Activated gamma-delta T cell treated with anti-CD3 and anti-CD28 coated beads, Interleukin-2, amount 50 U/mL, for 16 hours (primary cell): ENCODE measurements at places on chromosomes 6 and 20.

- DNase-seq: no peak
Observed at GRCh38 chr6:20631549-20631924, 97.3 kb downstream of the CDKAL1 start.

DNA sequence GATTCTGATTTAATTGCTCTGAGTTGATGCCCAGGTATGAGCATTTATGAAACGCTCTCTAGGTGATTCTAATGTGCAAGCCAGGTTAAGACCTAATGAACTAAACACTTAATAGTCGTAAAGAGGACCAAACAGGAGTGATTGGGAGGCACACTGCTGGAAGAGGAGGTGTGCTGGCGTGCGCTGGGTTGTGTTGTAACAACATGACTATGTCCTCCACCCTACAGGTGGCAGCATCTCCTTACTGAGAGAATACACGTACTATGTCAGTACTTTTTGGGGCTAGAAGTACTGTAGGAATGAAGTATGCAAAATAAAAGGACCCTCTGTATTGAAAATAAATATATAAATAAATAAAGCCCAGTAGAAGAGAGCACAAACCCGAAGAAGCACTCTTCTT lies 11.9 kb downstream of the C6orf89 start:
- DNase-seq: no peak

DNA sequence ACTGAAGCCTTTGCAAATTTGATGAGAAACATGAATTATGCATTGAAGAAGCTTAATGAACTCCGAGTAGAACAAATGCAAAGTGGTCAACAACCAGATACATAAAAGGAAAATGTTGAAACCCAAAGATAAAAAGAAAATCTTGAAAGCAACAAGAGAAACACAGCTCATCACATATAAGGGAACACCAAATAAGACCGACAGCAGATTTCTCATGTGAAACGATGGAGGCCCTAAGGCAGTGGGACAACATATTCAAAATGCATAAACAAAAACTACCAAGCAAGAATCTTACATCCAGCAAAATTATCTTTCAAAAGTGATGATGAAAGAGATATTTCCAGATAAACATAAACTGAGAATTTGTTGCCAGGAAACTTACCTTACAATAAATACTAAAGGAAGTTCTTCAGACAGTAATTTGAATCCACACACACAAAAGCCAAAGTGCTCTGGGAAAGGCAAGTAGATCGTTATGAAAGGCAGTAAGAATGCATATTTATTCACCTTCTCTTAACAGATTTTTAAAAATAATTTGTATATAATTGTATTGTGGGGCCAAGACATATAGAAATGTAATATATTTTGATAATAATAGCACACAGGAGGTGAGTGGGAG lies 22.5 kb downstream of the SLC52A3 start:
- DNase-seq: no peak

DNA sequence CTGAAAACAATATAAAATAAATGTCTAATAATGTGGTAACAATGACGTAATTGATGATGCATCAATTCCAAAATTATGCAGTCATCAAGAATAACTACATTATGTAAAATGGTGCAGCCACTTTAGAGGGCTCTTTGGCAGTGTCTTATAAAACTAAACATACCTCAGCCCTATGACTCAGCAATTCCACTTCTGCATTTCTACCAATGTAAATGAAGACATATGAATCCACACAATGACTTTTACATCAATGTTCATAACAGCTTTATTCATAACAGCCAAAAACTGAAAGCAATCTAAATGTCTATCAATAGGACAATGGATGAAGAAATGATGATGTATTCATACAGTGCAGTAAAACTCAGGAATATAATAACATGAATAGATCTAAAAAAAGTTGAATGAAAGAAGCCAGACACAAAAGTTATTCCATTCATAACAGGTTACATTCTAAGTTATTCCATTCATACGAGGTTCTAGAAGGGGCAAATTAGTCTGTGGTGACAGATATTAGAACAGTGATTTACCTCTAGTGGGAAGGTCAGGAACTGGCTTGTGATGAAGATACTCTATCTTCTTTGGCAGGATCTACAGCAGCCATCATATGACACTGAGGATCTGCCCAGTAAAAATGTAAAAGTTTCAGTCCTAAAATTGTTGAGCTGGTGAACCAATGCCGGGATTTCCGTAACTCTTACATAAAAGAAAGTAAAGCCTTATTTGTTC lies 396.1 kb downstream of the PLCB1 start:
- no peak for DNase-seq

DNA sequence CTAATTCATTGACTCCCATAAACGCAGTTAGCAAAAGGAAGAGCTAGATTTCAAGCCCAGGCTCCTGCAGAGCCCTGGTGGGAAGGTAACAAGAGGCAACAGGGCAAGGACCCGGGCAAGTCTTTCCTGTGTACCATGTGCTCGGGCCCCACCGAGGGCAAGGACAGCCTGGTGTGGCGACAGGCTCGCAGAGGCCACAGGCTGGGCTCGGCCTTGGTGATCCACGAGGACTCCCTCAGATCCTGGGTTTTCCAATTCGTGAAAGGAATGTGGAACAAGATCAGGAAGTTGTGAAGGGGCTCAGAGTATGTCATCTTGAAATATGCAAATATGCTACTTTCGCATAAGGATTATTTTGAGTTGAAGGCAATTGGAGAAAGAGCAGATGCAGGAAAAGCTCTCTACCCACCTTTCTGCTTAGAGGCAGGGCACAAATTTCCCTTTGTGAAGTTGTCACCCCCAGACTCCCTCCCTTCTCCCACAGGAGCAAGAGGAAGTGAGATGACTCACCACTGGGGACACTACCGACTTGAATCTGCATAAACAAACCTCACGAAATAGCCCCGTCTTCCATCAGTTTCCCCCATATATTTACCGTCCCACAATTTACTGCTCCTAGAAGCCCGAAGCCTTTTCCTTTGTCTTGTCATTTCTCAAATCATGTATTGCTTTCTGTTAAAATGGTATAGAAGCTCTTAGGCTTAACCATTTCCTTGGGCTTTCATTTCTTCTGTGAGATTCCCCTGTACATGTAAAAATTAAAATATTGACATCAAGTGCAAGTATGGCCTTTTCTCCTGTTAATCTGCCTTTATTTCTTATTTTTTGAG lies 79.0 kb downstream of the PSMG4 start:
- no peak for DNase-seq
